ENCODE measurements at places on chromosomes 16 and 17. TPM values are rescaled to one million over a fixed set of nuclear protein-coding genes. Genes with fewer than 3 reads are reported as not detected.

DNA sequence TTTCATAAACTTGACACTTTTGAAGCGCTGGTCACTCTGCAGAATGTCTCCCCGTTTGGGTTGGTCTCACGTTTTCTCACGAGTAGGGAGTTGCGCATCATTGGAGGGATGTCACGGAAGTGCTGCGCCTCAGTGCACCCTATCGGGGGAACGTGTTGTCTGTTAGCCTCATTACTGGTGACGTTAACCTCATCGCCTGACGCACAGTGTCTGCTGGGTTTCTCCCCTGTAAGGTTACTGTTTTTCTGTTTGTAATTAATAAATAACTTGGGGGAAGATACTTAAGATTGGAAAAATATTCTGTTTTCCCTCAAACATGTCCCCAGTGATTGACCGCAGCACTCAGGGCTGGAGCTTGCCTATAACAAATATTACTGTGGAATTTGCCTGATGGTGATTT lies 26.7 kb downstream of the VAC14 start:
- no peak for DNase-seq

- no peak for DNase-seq
Observed at GRCh38 chr16:88796278-88796677, 7.3 kb upstream of the CDT1 start.

GRCh38 chr16:23174622-23175021 lies 7.9 kb upstream of the SCNN1G start:
- no peak for DNase-seq

GNG13 gene
- total RNA-seq, result not detected

COASY gene
- total RNA-seq, result 80.5 TPM

Data from prostate gland (tissue), 2 donors.